ENCODE measurements at places on chromosomes 6 and 20.

DNA sequence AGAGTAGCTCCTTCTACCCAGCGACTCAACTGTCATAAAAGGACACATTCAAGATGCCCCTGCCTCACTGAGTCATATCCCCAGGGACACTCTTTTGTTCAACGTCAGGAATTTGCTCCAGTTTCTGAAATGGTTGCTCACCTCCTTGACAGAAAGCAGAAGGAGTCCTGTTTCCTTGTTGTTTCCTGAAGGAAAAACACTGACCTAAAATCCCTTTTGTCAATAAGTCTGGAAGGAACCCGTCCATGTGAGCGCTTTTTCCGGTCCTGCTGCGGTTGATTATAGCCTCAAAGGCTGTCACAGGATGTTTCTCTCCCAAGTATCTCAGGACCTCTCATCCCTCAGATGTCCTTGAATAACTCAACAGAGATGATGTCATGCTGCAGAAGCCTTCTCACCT is 113.6 kb upstream of the PLEKHG1 start:
- no peak for DNase-seq

DNA sequence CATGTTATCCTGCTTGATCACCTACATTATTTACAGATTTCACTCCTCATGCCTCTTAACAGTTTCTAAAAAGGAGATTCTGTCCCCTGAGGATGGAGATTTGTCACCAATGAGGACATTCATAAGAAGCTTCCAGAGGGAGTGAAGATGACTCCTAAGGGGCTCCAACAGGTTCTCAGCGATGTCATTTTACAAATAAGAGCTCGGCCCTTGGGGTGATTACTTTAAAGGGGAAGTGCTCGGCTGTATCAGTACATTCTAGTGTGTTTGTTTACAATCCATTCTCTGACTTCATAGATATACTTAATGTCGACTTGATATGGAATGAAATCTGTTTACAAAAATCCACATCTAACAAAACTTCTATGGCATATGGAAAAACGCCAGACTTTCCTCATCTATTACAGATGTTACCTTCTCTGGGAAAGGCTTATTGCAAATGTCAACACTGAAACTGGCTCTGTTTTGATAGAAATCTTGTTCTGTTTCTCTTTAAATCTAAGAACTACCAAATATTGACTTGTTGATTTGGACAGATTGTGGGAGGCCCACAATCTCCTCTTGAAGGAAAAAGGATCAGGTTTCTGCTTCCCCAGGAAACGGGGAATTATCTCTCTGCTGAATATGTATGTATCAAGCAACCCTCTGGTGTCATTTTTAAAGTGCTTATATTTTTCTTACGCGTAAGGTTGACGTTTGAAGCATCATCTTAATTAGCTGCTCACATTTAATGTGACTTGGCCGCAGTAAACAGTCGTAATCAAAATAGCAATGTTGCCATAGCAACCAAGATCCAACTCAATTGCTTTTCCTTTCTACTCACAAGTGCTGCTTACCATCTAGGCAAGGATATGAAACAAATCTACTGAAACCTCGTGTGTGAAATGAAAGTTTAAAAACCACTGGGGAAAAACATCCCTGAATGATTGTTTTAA is 95.7 kb downstream of the SHLD1 start:
- no peak for DNase-seq

DNA sequence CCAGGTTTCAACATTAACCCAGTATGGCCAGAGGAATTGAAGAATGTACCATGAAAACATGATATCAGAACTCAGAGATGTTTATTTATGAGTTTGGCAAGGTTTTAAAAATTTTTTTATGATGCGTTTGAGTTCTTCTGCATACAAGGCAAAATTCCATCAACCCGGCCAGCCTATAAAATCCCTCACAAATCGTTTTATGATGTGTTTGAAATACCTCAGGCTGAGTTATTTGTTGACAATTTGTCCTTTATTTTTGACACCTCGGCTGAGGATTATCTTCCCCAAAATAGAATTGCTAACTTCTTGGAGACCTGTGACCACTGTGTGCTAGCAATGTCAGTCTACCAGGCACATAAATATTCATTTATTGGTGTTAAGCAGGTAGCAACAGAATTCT is 91.9 kb upstream of the SLC24A3 start:
- DNase-seq = no peak

- no peak for DNase-seq
Measured at GRCh38 chr20:45410887-45411286, 2.8 kb downstream of the DBNDD2 start.

DNA sequence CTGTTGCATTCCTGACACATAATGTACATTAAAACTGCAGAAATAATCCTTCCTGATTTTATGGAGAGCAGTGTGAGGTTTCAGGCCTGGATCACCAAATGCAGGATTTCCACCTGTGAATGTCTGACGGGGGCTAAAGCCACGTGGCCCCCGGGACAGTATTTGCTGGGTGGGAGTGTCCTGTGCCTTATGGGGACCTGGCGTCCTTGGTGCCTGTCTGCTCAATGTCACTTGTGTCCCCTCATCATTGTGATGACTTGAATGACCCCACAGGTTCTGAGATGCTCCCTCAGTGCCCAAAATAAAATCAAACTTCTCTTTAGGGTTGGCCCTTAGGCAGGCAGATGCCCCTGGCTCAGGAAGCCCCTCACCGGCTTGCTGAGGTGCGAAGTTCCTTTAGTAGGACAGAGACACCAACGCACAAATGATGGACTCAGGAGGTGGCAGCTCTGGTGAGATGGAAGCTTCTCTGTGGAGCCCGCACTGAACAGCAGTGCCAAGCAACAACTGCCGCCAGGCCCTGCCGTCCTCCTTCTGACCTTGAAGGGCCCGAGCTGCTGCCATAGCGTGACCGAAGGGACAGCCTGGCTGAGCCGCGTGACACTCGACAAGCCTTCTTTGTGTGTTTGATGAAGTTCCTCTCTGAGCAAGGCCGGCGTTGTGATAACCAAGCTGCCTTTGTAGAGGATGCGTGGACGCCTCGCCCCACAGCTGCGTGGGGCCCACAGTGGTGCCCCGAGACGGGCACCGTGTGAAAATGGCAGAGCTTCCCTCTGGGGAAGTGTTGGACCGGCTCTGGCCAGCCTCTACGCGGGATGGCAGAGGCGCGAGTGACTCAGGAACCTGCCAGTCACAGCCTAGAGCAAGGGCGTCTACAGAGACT is 30.9 kb downstream of the FRMD1 start:
- no peak for DNase-seq

GRCh38 chr20:43196243-43196642 is 6.5 kb upstream of the PTPRT start:
- DNase-seq = no peak

DNA sequence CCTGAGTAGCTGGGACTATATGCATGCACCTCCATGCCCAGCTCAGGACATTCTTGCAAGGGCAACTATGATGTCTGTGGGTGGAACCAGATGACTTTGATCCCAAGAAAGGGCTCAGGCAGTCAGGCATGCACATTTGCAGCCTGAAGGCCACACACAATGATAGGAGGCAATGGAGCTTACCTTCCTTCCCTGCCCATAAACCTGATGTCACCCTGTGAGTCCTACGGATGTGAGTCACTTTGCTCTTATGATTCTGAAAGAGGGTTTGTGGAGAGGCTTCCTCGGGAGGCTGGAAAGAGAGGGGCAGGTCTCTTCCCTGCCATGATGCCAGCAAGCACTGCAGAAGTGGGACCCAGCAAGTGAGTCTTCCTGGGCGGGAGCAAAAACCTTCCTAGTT is 202.4 kb downstream of the LY86 start:
- DNase-seq = no peak

- DNase-seq = no peak
Measured at GRCh38 chr6:12343440-12344162, 53.4 kb downstream of the EDN1 start.

DNA sequence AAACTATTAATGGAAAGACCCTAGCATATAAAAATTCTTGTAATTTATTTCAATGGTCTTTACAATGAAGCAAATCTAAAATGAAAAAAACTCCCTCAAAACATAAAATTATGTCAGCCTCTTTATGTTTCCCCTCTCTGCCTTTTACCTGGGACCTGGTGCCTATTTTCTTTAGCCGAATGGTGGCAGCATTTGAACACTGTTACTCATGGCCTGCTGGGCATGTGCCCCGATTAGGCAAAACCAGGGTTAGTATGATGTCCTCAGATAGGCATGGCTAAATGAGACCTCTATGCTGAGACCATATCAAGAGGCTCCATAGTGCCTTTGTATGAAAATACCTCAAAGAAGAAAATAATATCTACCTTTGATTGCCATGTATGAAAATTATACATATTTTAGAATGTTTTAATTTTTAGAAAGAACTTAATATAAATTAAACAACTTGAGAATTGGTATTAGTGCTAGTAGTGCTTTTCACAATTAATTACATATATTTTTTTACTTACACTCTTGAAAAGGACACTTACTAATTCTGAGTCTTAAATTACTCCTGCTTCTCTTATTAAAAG is 22.5 kb upstream of the C6orf58 start:
- DNase-seq = no peak

GRCh38 chr6:17417817-17418216 is 24.4 kb downstream of the CAP2 start:
- DNase-seq = no peak

- DNase-seq = no peak
Measured at GRCh38 chr20:1274485-1275311, 8.6 kb downstream of the SNPH start.

- no peak for DNase-seq
Measured at GRCh38 chr6:16334671-16335070, 96.3 kb downstream of the GMPR start.

- DNase-seq = no peak
Measured at GRCh38 chr20:58808271-58809046, 42.2 kb downstream of the GNAS-AS1 start.

All from stimulated activated CD4-positive, alpha-beta T cell treated with anti-CD3 and anti-CD28 coated beads, TNF-alpha, amount 100 ng/mL, for 24 hours (primary cell).